ENCODE measurements at places on chromosomes 6 and 20. TPM values are rescaled to one million over a fixed set of nuclear protein-coding genes. Genes with fewer than 3 reads are reported as not detected.

The FAM217A gene
- total RNA-seq, result not detected

The NPEPL1 gene
- total RNA-seq, result 56.9 TPM

- no peak for DNase-seq
Observed at GRCh38 chr6:83893024-83893423, 33.5 kb downstream of the CYB5R4 start.

DNA sequence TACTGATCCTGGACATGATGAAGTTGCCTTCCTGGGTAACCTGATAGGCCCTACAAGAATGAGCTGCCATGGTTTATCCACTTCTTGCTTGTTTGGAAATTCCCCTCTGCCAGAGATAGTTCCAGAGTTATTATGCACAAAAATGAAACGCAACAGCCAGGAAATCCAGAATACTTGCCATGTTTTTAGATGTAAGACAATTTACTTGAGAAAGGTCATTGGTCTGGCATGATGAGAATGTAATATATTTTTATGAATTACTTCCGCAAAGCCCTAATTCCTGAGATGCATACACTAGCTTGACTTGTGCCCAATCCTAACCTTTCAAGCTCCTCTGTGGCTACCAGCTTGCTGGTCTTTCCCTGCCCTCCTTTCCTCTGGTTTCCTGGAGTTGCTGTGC, 27.9 kb upstream of the NT5E start:
- DNase-seq, result no peak

GRCh38 chr20:62452475-62453095, 23.2 kb downstream of the GATA5 start:
- no peak for DNase-seq

- no peak for DNase-seq
Observed at GRCh38 chr6:3715285-3715684, 36.2 kb downstream of the PXDC1 start.

DNA sequence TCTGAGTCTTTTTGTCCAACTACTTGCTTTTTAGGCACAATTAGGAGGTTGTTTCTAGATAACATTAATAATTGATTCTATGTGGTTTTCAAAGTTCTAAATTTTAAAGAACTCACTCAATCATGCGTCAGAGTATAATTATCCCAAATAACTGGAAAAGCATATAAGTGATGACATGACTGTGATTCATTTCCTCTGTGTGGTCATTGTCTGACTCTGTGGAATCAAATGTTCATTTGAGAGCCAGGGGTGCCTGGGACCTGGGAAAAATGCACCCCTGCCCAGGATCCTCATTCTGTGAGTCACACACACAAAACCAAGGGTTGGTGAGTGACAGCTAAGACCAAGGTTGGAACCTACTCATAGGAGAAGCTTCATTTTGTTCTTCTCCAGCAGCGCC, 127.1 kb upstream of the MLIP start:
- no peak for DNase-seq

- peak; percentile 87 for DNase-seq
Observed at GRCh38 chr6:99349171-99350141, at the start of gene FAXC. Gene FAXC, minus strand, starts transcription at chr6:99349674. Its CDS starts 302 bp downstream, at chr6:99349372.

The TBXT gene
- not detected for total RNA-seq

DNA sequence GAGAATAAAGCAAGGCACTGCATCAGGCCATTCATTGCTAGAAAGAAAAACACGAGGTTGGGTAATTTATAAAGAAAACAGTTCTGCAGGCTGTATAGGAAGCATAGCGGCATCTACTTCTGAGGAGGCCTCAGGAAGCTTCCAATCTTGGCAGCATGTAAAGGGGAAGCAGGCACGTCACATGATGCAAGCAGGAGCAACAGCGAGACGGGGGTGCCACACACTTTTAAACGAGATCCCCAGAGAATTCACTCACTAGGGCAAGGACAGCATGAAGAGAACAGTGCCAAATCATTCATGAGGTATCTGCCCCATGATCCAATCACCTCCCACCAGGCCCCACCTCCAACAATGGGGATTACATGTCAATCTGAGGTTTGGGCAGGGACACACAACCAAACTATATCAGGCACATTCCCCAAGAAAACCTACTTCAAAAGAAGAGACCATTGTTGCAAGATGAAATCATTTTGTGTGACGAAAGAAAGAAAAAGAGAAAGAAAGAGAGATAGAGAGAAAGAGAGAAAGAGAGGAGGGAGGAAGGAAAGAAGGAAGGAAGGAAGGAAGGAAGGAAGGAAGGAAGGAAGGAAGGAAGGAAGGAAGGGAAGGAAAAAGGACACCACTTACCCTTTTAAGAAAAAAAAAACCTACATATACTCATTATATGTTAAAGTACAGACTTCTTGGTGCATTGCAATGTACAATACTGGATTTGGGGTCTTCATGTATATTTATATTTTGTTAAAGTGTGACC, 95.9 kb upstream of the PLEKHG1 start:
- peak; percentile 42 for DNase-seq

GRCh38 chr20:10643560-10643873, 30.3 kb downstream of the JAG1 start:
- DNase-seq, result no peak

- no peak for DNase-seq
Observed at GRCh38 chr6:109768485-109768884, 77.4 kb downstream of the FIG4 start.

The RPN2 gene
- total RNA-seq, result 89.7 TPM

- no peak for DNase-seq
Observed at GRCh38 chr6:75524322-75524972, 30.8 kb upstream of the FILIP1 start.

DNA sequence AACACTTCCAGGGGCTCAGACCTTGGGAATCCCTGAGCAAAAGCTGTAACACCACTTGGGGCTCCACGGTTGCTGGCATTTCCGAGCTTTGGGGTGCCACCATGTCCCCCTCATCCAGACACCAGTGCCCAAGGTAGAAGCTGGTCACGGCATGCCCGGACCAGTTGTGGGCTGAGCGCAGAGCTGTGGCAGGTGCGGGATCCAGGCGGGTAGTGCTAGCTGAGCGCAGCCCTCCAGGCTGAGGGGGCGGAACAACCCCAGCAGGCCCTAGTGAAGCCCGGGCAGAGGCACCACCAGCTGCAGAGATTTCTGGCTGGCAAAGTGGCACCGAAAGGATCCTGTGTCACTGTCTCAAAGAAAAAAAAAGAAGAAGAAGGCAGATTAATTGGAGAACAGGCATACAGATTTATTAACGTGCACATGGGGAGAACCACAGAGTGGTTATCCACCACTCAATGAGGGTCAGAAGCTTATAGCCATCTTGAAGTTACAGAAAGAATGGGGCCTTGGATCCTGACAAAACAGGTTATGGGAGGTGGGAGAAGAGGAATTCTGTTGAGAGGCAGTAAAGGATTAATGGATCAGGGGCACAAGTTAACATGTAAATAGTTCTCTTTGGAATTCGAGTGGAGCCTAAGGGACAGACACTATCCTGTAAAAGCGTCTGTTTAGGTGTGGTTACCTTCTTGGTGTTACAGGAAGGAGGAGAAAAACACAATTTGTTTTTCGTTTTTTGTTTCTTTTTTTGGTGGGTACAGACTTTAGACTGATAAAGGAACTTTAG, 107.5 kb downstream of the CD24 start:
- no peak for DNase-seq

The TRIM31 gene
- total RNA-seq, result not detected

The HCK gene
- total RNA-seq, result 9.0 TPM

GRCh38 chr20:59334651-59335300, 34.4 kb downstream of the EDN3 start:
- no peak for DNase-seq

- DNase-seq, result no peak
Observed at GRCh38 chr6:25343984-25344383, 64.8 kb downstream of the CARMIL1 start.

The MTFR2 gene
- total RNA-seq, result 0.57 TPM

The ADGRF5 gene
- 37.8 TPM for total RNA-seq

DNA sequence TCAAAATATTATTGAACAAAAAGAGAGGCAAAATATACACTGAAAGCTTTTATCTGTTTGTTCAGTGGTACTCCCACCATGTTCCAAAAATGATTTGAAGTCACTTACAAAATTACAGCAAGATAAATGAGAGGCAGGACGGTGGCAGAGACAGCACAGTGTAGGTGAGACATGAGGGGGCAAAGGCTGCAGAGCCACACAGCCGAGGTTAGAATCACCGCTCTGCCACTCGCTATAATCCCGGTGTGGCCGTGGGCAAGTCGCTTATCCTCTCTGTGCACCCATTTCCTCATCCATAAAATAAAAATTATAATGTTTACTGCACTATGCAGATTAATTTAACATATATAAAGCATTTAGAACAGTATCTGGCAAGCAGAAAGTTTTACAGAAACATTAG, 140.1 kb upstream of the BEND6 start:
- DNase-seq, result no peak

- no peak for DNase-seq
Observed at GRCh38 chr6:38522322-38522721, 117.4 kb downstream of the BTBD9 start.

- DNase-seq, result peak; percentile 10
Observed at GRCh38 chr20:59972037-59972801, 14.0 kb downstream of the CDH26 start.
